ENCODE measurements at places on chromosomes 7 and 10. TPM values are rescaled to one million over a fixed set of nuclear protein-coding genes. Genes with fewer than 3 reads are reported as not detected.

GRCh38 chr7:151115121-151115835, 29.0 kb downstream of the AGAP3 start:
- DNase-seq: no peak

DNA sequence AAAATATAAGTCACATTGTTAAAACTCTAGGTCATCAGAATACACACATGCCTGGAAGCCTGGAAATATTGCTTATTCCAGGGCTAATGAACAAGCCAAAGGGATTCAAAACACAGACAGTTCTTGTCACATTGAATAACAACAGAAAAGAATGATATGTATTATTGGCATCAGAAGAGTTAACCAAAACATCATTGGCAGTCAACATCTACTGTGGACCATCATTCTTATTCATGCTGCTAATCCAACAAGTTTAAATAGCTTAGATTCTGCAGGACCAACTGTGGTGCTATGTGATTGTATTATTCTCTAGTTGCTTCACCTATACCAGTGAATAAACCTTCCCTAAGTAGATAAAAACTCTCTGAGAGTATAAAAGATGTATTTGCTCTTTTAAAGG, 198.3 kb downstream of the NEBL start:
- DNase-seq: no peak

DNA sequence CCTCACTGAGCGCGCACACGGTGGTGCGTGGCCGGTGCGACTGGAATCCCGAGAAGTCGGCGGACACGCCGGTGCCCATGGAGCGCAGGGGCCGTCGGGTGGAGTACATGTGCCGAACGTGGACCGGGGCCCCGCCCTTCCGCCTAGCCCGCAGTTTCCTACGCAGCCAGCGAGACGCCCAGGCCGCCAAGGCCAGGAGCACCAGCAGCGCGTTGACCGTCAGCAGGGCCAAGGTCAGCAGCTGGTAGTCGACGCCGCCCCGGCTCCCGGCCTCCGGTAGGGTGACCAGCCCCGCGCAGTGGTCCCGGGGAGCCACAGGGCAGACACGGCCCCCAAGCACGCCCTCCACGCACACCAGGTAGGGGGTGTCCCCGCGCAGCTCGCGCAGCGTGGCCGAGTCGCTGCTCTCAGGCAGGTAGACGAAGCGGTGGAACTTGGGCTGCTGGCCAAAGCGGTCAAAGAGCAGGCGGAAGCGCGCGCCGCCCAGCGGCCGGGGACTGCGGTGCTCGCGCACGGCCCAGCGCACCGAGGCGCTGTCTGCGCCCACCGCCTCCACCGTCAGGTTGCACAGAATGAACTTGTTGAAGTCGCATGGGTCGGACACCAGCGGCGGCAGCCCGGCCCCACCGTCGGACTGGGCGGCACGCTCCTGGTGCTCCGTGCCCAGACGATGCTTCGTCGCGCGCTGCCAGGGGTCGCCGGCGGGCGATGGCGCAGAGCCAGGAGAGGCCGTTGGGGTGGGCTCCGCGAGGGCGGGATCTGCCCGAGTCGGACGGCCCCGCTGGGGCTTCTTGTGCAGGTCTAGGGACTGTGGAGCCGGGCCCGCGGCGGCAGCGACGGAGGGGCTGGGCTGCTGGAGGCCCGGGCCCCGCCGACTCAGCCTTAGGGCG, 2.2 kb downstream of the TRIL start:
- DNase-seq: no peak

GRCh38 chr10:109912335-109913281, 10.7 kb downstream of the XPNPEP1 start:
- DNase-seq: peak; percentile 91

The IFIT3 gene
- total RNA-seq: 5.3 TPM

The SPDYE5 gene
- not detected for total RNA-seq

The CLIP2 gene
- total RNA-seq: 34.3 TPM

DNA sequence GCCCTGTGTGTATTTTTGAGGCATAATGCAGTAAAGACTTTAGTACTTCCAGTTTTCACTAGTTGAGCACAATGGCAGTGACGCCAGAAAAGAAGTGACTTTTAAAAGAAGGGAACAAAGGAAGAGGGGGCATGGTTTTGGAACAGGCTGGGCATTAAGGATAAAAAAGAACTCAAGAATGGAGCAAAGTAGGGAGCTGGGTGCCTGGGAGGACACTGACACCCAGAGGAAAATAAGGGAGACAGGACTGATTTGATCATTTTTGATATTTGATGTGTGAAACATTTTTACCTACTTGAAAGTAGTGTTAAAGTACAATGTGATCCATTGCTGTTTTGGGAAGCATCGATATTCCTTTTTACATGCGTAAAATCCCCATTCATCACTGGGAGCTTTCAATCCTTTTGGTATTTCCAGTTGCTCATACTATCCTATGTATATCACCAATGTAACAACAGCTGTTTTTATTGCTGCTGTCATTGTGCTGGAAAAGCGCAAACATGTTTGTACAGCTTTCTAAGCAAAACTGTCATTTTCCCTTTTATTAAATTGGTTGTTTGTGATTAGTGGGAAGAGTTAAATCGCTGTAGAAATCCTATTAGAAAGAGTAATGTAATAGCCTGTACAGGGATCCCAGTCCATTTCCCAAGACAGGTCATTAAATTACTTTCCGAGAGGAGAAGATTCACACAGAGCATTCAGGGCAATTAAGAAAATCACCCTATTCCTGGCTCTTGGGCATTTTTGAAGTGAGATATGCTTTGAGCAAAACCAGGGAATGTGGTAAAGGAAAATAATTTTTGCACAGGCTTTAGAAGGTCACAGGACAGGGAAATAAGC, 85.2 kb downstream of the ADAM12 start:
- DNase-seq: no peak

DNA sequence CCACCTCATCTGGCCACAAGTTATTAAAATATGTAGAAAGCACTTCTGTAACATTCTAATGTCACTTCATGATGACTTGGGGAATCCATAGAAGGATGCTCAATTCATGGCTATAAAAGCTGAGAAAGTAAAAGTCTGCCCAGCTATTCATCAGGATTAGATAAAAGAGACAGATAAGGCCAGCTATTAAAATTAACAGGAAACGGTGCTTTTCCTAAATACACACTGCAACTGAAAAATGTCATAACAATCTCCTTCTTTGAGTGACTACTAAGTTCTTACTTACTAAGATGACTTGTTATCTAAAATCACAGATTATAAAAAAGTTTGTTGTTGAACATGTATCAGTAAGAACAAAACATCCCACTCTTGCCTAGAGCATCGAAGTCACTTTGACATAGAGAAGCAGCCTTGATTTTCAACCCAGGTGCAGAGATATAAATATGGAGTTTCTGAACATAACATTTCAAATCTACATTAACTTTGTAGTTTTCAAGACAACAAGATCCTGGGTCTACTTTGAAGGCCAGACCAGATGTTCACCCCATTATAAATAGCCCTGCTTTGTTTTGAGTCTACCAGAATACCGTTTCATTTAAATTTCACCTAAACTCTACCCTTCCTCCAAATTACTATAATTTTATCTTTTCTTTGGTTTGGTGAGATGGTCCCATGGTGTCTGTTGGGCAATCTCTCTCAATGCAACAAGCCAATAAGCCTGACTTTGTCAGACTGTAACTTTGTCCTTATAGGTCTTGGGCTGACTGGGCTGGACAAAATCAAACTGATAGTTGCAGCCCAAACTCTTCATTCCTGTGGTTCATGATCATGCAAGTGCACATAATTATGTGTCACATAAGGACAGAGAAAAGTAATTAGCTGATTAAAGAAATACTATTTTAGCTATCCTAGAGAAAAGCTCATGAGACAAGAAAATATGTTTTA, 24.0 kb downstream of the HYCC1 start:
- no peak for DNase-seq

The BICC1 gene
- 150 TPM for total RNA-seq

GRCh38 chr7:145850636-145851035, 266.0 kb upstream of the CNTNAP2 start:
- no peak for DNase-seq

DNA sequence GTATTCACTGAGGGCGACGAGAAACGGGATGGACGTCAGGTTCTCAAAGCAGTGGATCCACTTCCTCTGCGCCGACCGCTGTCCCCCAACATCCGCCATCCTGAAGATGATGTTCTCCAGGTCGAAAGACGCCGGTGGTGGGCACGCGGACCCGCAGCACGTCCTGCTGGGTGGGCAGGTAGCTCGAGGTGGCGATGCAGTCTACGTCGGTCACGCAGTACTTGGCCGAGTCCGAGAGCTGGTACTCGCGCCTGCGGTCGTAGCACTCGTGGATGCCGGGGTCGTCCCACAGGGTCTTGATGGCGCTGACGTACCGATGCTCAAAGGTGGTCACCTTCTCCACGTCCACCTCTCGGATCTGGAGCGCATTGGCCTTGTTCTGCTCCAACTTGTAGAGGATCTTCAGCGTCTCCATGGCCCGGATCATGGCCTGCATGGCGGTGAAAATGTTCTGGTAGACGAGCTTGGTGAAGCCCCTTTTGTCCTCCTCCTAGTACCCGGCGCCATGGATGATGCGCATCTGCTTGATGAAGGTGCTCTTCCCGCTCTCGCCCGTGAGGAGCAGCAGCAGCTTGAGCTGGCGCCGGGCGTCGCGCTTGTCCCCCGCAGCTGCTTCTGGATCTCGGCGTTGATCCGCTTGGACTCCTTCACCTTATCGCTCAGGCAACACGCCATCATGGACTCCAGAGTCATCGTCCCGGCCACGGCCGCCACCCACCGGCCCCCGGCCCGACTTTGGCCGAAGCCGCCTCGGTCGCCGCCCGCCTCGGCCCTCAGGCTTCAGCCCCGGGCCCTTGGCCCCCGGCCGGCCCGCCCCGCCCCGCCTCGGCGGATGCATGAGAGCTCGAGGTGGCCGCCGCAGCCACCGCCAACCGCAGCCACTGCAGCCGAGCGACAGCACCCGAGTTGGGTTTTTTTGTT, 122.9 kb upstream of the KCTD7 start:
- no peak for DNase-seq

- DNase-seq: no peak
Measured at GRCh38 chr7:146096994-146097393, 19.6 kb upstream of the CNTNAP2 start.

The STK31 gene
- total RNA-seq: 0.12 TPM

The OR9A2 gene
- not detected for total RNA-seq

The UNCX gene
- total RNA-seq: 0.65 TPM

GRCh38 chr7:125136341-125136740, 206.7 kb upstream of the POT1 start:
- peak; percentile 22 for DNase-seq

The SFRP5 gene
- not detected for total RNA-seq

DNA sequence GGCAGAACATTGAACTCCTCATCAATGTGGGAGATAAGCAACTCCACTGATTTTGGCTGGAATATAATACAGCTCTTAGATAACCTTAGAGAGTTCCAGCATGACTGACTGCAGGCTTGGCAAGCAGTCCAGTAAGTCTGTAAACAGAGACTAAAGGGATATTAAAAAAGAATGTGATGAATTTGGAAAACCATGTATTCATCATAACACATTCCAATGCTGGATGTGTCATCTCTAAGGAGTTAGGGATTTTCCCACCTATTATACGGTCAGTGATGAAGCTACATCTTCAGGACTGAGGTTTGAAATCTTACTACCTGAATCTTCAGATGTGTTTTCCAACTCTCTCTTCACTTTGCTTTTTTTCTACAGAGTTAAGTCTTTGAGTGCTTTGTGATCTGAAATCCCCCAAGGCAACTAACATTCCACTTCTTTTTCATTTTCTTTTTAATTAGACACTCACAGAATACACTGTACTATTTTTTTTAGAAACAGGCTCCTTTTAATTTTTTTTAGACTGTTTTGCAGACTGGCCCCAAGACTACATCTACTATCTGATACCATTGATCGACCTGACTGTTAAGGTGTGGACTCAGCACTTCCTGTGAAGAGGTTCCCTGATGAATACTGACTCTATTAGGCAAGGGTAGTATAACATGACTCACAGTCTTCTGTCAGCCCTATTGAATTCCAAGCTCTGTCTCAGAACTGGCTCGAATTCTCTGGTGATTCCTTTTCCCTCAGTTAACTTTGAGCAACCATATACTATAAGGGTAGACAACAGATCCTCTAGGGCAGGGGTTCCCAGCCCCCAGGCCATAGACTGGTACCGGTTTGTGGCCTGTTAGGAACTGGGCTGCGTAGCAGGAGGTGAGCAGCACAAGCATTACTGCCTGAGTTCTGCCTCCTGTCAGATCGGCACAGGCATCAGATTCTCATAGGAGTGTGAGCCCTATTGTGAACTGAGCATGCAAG, 678.2 kb downstream of the GRM8 start:
- DNase-seq: peak; percentile 48

DNA sequence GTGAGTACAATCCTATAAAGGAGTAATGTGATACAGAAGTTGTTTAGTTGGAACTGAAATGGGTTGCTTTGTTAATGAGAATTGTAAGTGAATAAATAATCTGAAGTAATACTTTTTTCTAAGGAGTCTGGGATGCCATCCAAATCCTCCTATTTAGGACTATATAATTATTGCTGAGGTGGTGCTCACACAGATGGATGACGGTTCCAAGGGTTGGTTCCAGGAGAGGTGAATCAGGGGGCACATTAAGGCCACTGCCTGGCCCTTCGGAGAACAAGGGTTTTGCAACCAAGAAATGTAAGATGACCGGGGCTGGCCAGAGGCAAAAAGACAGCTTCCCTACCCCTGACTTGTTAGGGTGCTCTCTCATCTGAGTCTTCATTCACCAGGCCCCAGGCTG, 352.7 kb downstream of the PHTF2 start:
- peak; percentile 96 for DNase-seq

DNA sequence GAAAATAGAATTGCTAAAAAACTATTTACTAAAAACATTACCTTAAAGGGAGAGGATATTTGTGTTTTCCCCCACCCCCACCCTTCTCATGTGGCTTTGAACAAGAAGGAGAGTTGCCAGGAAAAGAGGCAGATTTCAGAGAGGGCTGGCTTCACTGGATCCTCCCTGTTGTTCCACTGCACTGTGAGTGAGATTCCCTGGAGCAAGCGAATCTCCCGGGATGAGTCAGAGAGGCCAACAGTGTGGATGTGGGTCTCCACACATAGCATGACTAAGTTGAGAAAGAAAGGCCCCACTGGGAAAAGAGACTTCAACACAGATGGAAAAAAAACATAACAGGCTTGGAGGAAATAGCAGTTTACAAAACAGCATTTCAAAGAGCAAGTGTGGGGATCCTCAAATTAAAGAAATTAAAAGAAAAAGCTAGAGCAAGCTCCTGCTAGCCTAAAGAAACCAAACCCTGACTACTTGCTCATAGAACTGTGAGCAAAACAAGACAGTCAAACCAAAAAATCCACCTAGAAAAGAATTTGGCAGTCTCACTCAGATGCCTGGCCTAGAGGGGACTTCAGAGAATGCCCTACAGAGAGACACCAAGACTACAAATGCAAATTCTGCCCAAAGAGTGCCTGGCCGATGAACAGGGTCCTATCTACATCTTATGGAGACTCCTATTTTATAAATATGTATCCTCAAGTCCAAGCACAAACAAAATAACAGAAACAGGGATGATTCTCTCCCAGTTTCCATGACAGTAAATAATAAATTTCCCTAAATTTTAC, 3.4 kb downstream of the CAV1 start:
- peak; percentile 85 for DNase-seq

- no peak for DNase-seq
Measured at GRCh38 chr7:120405652-120406051, 132.7 kb downstream of the KCND2 start.
